B cell (primary cell): ENCODE measurements at places on chromosomes 2 and 18. TPM values are rescaled to one million over a fixed set of nuclear protein-coding genes. Genes with fewer than 3 reads are reported as not detected.
A peak's percentile ranks its signal among the peaks of the same experiment; 100 is the strongest.

- H3K4me3 ChIP-seq, result no peak overlapping the region
- no peak for DNase-seq
- no peaks in the 10 kb centered on the region for H3K4me1 ChIP-seq
- H3K27me3 ChIP-seq, result no peaks in the 10 kb centered on the region
- H3K27ac ChIP-seq, result no peak overlapping the region
Observed at GRCh38 chr2:217409949-217410680, 550.3 kb upstream of the TNP1 start.

GRCh38 chr18:31931886-31932240 lies 11.1 kb downstream of the TRAPPC8 start:
- no peaks in the 10 kb centered on the region for H3K4me1 ChIP-seq
- no peak overlapping the region for H3K27ac ChIP-seq
- DNase-seq, result no peak
- H3K27me3 ChIP-seq, result no peaks in the 10 kb centered on the region
- peaks cover 43% of the 10 kb centered on the region for H3K36me3 ChIP-seq
- H3K4me3 ChIP-seq, result no peak overlapping the region

- H3K27me3 ChIP-seq, result no peaks in the 10 kb centered on the region
- H3K4me1 ChIP-seq, result no peaks in the 10 kb centered on the region
- H3K36me3 ChIP-seq, result no peaks in the 10 kb centered on the region
- no peak overlapping the region for H3K4me3 ChIP-seq
- no peak for DNase-seq
- no peak overlapping the region for H3K27ac ChIP-seq
Observed at GRCh38 chr18:25072205-25072604, 279.8 kb downstream of the ZNF521 start.

DNA sequence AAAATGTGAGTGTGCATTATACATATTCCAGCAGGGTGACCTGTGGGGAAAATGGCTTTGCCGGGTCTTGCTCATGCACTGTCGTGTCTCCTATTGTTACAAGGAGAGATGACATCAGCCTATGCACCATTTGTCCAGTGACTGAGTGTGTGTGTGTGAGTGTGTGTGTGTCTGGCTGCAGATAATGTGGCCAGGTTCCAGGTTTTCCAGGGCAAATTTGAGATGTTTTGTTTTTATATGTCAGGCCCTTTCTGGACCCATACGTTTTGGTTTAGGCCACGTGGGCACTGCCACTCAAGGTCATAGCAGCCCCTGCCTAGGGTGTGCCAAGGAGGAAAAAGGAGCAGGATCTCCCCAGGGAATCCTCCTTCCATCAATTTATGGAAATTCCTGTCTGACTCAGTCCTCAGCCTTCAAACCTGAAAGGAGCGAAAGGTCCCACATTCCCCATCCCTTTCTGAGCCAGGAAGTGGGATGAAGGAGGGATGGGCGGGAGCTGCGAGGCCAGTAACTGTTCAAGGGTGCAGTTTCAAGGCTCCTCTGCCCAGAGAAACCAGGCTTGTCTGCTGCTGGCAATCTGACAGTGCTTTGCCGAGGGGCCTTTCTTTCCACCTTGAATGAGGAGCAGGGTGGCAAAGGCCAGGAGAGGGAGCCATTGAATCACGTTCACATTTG lies 93.0 kb upstream of the SMAD2 start:
- DNase-seq, result no peak
- H3K27me3 ChIP-seq, result peaks cover 15% of the 10 kb centered on the region
- H3K36me3 ChIP-seq, result no peaks in the 10 kb centered on the region
- H3K4me3 ChIP-seq, result no peak overlapping the region
- no peaks in the 10 kb centered on the region for H3K4me1 ChIP-seq

DNA sequence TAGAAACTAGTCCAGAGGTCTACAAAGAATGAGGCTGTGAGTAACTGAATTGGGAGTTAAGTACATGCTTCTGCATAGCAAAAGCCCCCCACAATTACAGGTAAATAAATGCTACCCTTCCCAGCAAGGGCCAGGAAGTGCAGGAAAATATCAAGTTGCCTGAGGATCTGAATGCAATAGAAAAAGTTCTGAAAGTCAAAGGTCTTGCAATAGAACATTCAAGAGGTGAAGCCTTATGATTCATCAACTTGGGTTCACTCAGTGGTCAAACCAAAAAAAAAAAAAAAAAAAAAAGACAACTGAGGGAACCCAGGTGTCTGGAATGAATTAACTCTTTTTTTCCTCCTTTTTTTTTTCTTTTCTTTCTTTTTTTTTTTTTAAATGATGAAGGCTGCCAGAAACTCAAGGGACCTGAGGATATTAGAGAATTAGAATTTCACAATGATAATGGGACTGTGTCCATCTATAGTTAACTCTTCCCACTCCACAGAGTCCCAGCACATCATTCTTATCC lies 42.9 kb upstream of the RFX8 start:
- H3K27me3 ChIP-seq, result peaks cover 4% of the 10 kb centered on the region
- no peak overlapping the region for H3K4me3 ChIP-seq
- H3K36me3 ChIP-seq, result no peaks in the 10 kb centered on the region
- H3K4me1 ChIP-seq, result peaks cover 3% of the 10 kb centered on the region
- DNase-seq, result no peak
- no peak overlapping the region for H3K27ac ChIP-seq

DNA sequence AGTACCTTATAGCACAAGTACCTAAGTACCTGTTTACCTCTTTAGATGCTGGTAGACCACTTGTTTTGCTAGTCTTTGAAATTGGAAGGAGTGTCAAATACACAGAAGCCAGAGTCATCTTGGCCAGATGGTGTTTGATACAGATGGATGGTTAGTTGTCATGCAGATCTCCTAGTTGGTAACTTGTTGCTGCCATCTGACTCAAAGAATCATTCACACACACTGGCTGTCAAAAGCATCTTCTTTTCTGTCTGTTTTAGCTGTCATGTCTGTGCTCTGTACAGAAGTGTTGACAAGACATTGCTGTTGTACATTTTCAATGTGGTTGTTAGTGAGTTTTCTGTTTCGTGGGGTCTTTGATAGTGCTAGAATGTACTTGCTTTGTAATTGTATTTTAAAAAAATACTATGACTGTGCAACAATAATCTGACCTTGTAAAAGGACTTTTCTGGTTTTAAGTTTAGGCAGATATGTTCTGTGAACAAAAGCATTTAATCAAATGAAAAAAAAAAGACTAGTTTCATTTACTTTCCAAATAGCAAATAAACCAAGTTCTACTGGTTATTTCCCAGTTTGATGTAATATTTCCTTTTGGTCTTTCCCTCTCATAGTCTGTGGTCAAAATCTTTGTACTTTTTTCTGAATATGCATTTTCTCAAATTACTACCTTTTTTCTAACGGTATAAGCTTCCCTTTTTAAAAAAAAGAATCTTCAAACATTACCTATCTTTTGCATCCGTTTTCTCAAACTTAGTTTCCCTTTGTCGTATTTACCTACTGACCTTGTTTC lies 39.9 kb downstream of the TANK start:
- no peaks in the 10 kb centered on the region for H3K27me3 ChIP-seq
- no peak overlapping the region for H3K4me3 ChIP-seq
- peak; percentile 51 for DNase-seq
- peaks cover 26% of the 10 kb centered on the region for H3K36me3 ChIP-seq
- H3K27ac ChIP-seq, result no peak overlapping the region

DNA sequence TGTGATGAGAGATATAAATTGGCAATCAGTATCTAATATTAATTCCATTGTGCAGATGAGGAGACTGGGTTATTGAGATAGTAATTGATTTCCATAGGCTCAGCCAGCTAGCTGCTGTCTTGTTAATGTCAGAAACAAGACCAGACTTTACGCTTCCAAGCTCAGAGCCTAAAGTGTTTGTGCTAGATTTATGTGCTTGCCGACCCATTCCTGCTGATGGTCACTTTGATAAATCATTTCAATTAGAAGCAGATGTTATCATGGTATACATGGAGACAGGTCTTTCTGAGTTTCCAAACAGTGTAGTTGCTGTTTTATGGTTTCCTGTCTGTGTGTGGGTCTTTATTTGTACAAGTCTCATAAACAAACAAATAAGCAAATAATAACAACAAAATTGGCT lies 92.8 kb downstream of the AQP4 start:
- no peaks in the 10 kb centered on the region for H3K4me1 ChIP-seq
- DNase-seq, result no peak

DNA sequence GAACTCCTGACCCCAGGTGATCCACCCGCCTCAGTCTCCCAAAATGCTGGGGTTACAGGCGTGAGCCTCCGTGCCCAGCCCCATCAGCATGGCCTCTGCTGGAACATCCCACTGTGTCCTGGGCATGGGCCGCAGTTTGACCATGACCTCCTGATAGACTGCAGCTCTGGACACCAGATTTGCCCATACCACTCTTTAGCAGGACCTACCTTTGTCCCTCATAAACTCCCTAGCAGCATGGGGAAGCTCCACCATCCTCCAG lies 92.6 kb downstream of the MYCN start:
- H3K4me1 ChIP-seq, result no peaks in the 10 kb centered on the region
- H3K27me3 ChIP-seq, result no peaks in the 10 kb centered on the region
- no peak overlapping the region for H3K27ac ChIP-seq
- H3K36me3 ChIP-seq, result no peaks in the 10 kb centered on the region

DNA sequence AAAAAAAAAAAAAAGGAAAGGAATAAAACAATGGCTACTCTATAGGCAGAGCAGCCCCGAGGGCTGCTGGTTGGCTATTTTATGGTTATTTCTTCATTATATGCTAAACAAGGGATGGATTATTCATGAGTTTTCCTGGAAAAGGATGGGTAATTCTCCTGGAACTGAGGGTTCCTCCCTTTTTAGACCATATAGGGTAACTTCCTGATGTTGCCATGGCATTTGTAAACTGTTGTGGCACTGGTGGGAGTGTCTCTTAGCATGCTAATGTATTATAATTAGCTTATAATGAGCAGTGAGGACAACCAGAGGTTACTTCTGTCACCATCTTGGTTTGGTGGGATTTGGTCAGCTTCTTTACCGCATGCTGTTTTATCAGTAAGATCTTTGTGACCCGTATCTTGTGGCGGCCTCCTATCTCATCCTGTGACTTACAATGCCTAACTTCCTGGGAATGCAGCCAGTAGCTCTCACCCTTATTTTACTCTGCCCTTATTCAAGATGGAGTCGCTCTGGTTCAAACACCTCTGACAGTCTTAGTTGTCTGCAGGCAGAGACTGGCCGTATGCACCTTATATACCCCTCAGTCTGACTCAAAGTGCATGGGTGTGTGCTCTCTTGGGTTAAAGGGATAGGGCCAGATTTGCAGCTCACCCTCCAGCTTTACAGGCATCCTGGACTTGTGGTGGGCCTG lies 57.7 kb downstream of the HAUS1 start:
- no peak overlapping the region for H3K27ac ChIP-seq
- DNase-seq, result no peak
- H3K27me3 ChIP-seq, result no peaks in the 10 kb centered on the region
- H3K4me1 ChIP-seq, result peaks cover 4% of the 10 kb centered on the region

DNA sequence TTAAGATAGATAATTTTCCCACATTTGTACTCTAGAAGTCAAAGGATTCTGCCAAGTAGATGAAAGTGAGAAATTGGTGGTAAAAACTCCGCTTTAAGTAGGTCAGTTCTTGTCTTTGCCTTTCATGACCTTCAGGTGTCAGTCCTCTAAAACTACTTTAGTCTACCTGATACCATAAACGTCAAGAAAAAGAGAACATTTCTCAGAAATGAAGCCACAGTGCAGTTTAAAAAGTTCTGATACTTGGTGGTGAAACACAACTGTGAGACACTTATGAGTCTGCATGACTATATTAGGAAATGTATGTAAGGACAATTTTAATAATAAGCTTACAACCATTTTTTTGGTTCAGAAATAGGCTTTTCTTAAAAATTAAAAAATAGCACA lies 583.3 kb downstream of the SATB2 start:
- no peak overlapping the region for H3K4me3 ChIP-seq
- H3K27ac ChIP-seq, result no peak overlapping the region
- H3K4me1 ChIP-seq, result no peaks in the 10 kb centered on the region
- no peaks in the 10 kb centered on the region for H3K36me3 ChIP-seq
- DNase-seq, result no peak

DNA sequence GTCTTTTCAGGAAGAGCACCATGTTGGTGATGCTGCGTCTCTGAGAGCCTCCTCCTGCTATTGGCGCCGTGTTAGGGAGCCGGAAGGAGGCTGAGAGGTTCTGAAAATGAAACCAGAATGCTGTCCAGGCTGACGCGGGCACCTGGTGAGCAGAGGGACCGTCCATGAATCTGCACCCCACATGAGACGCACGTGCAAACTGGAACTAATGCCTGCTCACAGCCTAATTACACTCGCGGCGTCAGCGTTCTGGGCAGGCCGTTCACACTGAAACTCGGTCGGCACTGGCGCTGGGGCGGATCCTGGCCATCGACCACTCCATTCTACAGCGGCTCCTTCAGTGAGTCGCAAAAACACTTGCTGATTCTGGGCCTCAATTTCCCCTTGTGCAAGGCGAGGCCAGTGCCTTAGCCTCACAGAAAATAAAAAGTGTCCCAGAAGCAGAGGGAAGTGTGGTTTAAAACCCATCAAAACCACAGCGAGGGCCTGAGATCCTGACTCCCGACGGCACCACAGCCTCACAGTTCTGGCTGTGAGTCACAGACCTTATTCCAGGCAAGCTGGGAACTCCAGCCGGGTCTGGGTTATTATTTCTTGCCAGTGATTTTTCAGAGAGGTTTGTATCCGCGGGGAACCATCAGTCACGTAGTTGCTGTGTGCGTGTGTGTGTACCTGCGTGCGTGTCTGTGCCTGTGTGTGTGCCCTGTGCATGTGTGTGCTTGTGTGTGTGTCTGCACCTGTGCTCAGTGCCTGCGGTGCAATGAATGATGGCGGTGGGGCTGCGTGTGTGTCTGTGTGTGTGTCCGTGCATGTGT lies 49.1 kb upstream of the CTDP1 start:
- H3K27ac ChIP-seq, result no peak overlapping the region
- H3K4me3 ChIP-seq, result no peak overlapping the region
- peaks cover 20% of the 10 kb centered on the region for H3K4me1 ChIP-seq
- no peaks in the 10 kb centered on the region for H3K27me3 ChIP-seq
- DNase-seq, result no peak
- no peaks in the 10 kb centered on the region for H3K36me3 ChIP-seq

FBXO48 gene
- 3.2 TPM in 2 replicates for total RNA-seq

PREPL gene
- total RNA-seq, result 34.0 and 36.4 TPM in 2 replicates

DNA sequence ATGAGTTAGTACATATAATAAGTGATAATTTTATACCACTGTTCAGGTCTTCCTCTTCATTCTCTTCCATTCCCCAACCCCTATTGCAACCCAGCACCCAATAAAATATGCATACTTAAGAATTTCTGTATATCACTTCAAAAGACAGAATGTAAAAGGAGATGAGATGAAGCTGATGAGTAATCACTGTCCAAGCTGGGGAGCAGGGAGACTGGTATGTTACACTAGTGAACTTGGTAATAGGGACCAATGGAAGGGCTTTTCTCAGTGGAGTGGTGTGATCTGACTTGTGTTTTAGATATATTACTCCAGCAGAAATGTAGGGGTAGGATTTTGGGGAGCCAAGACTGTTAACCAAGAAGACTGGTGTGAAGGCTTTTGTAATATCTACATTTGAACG lies 18.0 kb upstream of the ARHGAP28 start:
- no peaks in the 10 kb centered on the region for H3K4me1 ChIP-seq
- no peak overlapping the region for H3K27ac ChIP-seq
- no peaks in the 10 kb centered on the region for H3K36me3 ChIP-seq
- no peaks in the 10 kb centered on the region for H3K27me3 ChIP-seq
- H3K4me3 ChIP-seq, result no peak overlapping the region
